Stimulated activated CD4-positive, alpha-beta T cell treated with anti-CD3 and anti-CD28 coated beads, Interleukin-1b, Interleukin-23, amount 100 ng/mL, for 1 hour (primary cell): ENCODE measurements at places on chromosomes 3 and 15.

DNA sequence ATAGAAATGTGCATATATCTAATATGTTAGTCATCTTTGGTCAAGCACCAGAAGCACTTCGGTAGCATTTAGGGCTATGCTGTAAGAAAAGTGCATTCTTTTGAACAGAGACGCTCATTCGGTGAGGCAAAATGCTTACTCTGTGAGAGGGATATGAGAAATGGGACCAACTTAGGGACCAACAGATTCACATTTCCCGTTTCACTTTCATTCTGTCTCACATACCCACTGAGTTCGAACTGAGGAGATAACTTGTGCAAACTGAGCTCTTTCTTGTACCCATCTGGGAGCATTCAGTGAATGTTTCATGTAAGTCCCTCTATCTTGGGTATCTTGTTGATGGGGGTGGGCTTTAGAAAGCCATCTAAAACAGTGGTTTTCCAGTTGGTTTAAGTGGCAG lies 135.3 kb downstream of the FEZF2 start:
- no peak for DNase-seq

DNA sequence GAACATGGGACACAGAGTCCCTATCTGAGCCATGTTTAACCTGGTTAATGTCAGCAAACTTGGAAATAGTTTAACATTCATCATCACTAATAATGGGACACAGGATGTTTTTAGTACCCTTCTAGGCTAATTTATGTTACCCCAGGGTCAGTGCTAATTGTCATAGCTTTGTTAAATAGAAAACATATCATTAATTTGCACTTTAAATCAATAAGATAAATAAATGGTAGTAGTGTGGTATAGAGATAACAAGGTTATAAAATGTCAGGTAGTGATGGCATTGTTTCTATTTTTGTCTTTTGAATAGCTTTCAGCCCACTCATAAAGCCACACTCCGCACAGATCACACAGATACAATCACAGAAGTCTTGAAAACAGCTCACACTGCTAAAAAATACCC lies 534.9 kb downstream of the MECOM start:
- no peak for DNase-seq

- no peak for DNase-seq
Measured at GRCh38 chr3:59374818-59375211, 325.0 kb upstream of the CFAP20DC start.

DNA sequence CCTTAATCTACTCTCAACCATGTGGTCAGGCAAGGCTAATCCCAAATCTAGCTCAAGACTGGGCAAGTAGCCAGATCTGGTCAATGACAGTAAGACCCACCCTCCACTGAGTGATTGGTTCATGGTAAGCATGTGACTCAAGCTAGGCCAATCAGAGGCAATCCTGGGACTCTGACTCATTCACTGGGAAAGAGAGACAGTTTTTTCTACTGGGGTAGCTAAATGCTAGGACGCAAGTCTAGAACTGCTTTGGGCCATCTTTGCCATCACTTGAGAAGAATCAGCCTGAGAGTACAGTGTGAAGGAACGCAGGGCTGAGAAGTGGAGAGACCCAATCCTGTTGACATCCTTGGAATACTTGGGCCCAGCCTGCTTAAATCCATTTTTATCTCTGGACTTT lies 9.4 kb upstream of the RAD18 start:
- no peak for DNase-seq

GRCh38 chr15:89761009-89761831 lies 10.2 kb upstream of the MESP1 start:
- no peak for DNase-seq
